ENCODE measurements at places on chromosomes 6 and 20.
A peak's percentile ranks its signal among the peaks of the same experiment; 100 is the strongest.

DNA sequence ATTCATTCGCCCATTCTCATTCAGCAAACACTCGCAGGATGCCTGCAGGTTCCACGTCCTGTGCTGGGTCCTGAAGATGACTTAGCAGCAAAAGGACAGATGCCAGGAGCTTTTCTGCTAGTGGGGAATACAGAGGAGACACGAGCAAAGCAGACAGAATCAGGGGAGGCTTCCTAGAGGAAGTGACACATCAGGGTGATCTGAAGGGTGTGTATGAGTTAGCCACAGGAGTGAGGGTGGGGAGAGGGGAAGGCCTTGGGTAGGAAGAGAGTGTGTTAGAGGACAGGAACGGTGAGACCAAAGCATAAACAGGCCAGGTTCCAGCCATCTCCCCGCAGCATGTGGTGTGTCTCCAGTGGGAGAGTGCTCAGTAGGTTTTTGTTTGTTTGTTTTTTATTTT lies 73.4 kb upstream of the GTSF1L start:
- DNase-seq, result no peak

GRCh38 chr6:158772172-158772571 lies 47.0 kb downstream of the EZR start:
- DNase-seq, result no peak

DNA sequence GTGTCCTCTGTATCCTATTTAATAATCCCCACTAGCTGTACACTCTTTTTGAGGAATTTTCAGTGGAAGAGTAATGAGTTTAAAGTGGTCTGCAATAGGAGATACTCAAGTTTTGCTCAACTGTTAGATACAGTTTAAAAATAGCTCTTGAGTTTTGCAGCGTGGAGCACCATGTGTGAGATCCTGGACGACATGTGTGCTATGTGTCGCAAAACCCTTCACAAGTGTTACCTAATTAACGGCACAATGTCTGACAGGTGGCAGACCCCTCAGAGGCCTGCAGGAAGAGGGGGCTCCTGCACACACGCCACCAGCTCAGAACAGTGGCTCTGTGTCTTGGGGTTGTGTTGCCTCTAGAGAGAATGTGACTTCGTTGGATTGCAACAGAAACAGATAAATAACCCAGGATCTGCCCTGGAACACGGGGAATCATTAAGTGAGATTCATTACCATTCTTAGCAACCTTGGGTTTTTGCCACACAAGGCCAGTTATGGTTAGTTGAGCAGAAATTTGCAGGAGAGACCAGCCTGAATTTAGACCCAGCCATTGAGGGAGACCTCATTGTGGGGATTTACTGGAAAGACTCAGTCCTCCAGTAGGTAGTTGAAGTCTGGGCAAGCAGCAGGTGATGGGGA lies 73.8 kb downstream of the SASH1 start:
- DNase-seq, result no peak

DNA sequence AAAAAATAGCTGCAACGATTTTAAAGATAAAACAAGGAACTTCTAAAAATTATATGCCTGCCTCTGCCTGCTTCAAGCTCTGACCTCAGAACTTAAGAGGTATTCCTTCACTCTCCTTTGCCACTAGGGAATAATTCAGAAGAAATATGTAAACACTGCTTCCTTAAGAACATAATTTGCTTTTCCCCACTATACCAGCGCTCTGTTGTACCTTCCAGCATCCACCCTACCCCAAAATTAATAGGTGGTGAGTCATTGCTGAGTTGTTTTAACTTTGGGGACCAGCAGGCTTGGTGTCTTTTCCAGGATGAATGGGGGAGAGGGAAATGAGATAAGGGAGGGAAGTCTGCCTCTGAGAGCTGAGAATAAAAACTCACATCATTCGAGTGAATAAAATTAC lies 107.7 kb upstream of the ATXN1 start:
- DNase-seq, result no peak

DNA sequence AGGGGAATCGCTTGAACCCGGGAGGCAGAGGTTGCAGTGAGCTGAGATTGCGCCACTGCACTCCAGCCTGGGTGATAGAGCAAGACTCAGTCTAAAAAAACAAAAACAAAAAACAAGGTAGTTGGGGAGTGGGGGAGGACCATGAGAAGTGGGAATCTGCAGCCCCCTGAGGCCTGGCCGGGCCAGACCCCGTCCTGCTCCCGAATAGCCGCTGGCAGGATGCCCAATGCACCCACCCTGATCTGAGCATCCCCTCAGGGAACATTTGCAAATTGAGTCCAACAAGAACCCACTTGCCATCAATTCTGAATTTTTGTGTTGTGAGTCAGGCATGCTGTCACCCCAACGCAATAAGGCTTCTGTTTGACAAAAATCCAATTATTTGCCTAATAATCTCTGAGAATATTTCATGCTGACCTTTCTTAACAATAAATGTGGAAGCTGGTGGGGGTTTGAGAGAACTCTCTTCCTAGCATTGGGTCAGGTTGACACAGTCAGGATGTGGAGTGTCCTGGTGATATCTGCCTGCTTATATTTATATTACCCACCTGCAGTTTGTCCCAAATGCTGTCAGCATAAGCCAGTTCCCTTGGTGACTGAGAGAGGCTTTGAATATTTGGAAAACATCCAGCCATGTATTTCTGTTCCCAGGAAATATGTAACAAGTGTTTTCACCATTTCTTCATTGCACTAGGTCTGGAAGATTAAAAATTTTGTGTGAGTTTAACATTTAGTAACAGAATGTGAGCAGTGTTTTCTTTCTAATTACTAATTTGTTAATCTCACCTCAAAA lies 28.4 kb upstream of the FRMD1 start:
- DNase-seq, result no peak

DNA sequence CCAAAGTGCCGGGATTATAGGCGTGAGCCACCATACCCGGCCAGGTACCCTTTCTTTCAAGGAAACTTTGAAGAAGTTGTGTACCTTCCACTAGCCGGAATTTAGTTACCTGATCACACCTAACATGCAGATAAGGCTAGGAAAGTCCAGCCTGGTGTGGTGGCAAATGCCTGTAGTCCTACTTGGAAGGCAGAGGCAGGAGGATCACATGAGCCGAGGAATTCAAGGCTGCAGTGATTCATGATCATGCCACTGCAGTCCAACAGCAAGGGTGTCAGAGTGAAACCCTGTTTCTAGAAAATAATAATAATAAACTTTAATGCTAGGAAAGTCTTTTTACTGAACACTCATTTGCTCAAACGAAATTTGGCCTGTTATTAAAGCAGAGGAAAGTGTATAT lies 21.0 kb downstream of the NFYA start:
- DNase-seq, result no peak

- DNase-seq, result peak; percentile 73
Observed at GRCh38 chr20:57388953-57389694, 2.1 kb upstream of the RBM38 start.

- no peak for DNase-seq
Observed at GRCh38 chr6:110537208-110538123, 61.1 kb upstream of the SLC22A16 start.

DNA sequence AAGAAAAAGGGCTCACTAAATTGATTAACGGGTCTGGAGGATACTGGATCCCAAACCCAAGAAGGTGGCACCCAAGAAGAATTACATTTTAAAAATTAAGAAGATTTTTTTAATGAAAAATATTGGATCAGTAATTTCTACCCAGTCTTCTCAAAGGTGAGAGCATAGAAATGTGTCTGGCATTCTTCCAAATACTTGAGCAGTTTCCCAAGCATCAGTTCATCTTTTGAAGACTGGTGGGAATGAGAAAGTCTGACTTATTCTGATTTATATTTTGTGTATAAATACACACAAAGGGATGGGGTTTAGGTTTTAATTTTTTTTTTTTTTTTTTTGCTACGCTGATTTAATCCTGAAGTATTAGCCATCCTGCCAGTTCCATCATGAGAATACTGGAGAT lies 3.3 kb downstream of the MGME1 start:
- DNase-seq, result no peak

DNA sequence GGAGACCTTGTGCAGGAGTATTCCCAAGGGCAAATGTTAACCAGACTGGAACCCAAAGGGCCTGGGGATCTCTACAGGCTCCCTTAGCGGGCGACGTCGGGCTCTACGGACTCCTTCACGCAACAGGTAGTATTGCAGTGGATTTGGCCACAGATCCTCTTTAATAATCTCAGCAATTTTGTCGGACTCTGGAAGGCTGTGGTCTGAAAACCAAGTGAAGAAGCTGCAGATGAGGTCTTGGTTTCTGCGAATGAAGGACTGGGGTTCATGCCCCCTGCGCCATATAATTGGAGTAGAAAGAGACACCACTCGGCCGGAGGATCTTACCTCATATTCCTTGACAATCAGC lies 1.3 kb downstream of the TSPYL1 start:
- no peak for DNase-seq

GRCh38 chr6:100514660-100515059 lies 49.9 kb upstream of the SIM1 start:
- no peak for DNase-seq

GRCh38 chr6:28311139-28311823 lies 24.7 kb downstream of the ZSCAN31 start:
- no peak for DNase-seq

DNA sequence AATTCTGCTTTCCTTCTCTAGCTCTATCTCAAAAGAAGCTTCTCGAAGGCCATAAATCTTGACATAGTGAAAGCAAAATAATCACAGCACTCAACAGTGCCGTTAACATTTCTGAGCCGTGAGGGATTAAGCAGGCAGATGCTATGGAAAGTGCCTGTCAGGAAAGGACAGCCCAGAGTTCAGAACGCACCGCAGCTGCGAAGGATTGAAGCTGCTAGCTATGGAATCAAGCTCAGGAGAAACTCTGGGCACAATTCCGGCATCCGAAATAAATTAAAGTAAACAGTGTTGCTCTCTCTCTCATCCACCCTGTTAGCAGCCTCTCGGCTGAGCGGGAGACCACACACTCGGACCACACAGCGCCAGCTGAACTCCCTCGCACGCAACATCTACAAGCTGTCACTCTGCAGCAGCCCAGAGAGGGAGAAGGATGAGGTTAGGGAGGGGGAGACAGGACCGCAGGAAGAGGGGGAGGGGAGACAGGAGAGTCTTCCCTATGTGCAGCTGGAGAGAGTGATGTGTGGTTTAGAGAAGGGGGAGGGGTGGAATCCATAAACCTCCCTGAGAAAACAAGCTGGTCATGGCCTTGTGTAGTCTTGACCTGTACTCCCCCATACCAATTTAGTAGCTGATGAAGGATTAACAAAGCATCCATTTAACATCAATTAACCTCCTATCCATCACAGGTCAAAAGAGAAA lies 9.0 kb downstream of the EXOC2 start:
- DNase-seq, result no peak

- no peak for DNase-seq
Observed at GRCh38 chr6:145206247-145206907, 528.9 kb downstream of the EPM2A start.

- DNase-seq, result no peak
Observed at GRCh38 chr20:47676912-47677634, 108.2 kb downstream of the SULF2 start.

Data from stimulated activated CD4-positive, alpha-beta T cell treated with anti-CD3 and anti-CD28 coated beads, Interleukin-2, amount 100 ng/mL, for 24 hours (primary cell).